Activated T-cell treated with anti-CD3 and anti-CD28 coated beads for 48 hours (primary cell): ENCODE measurements at places on chromosomes 13 and 19.

DNA sequence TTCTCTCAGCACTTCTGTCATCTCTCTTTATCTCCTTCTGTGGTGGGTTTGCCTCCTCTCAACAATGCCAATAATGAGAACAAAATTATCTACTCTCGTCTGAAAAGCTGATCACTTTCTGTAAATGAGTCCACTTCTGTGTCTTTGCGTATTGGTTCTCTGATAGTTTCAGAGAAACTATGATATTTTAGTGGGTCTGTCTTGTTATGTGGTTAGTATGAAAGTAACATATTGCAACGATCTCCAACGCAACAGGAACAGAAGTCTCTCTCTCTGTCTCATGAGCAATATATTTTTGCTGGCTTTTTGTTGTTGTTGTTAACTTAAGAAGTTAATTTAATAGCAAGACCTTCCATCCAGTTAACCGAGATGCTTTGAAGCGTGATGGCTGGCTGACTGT lies 47.8 kb upstream of the SLITRK6 start:
- no peak for DNase-seq

- no peak for DNase-seq
These were observed 41.2 kb upstream of the LSM14A start for GRCh38 chr19:34131100-34131499.

DNA sequence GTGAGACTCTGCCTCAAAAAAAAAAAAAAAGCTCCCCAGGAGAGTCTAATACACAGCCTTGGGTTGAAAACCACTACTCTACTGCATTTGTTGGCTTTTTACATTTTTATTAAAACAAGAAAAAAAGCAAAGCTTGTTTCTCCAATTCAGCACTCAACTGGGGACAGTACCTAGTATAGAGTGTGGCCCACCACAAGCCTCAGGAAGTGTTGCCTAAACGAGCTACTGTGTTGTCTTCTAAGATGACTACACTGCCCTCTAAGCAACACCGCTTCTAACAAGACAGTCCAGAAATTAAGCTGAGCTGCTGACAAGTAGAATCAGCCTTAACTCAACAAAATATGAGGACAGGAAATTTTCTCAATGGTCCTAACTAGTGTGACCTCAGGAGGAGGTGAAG lies 522.2 kb downstream of the FGF9 start:
- DNase-seq = no peak

- DNase-seq = no peak
These were observed 182.1 kb downstream of the PCDH17 start for GRCh38 chr13:57813651-57814050.

DNA sequence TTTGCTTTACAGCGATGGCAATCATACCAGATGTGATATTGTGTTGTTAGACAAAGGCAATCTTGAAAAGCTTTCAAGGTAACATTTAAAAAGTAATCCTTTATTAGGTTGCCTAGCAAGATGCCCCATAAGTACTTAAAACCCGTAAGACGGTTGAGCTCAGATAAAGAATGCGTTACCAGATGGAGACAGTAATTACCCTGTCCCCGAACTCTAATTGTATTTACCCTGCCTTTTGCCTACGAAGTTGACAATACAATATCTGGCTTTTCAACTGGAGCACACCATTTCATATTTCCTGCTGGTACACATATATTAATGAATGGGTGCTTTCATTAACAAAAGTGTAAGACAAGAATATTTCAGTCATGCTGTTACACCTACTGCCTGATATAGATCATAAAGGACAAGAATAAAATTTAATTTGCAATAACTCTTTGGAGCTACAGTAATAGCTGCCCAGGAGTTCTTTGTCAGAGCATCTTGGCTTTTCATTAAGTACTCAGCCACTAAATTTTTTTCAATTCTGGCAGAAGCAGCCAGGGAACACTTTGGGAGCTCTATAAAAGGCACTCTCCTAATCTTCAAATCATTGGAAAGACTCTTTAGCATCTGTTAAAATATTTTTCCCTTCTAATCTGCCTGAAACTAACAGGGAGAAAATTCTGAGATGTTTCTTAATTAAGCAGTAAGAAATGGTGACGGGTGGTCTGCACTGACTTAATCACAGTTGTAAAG lies 63.8 kb downstream of the DCT start:
- DNase-seq = no peak

- no peak for DNase-seq
These were observed 35.6 kb downstream of the NDFIP2 start for GRCh38 chr13:79516595-79516994.
